ENCODE measurements at places on chromosomes 1 and 21.

- no peak for DNase-seq
These were observed 103.8 kb downstream of the TOMM20 start for GRCh38 chr1:235024711-235025421.

DNA sequence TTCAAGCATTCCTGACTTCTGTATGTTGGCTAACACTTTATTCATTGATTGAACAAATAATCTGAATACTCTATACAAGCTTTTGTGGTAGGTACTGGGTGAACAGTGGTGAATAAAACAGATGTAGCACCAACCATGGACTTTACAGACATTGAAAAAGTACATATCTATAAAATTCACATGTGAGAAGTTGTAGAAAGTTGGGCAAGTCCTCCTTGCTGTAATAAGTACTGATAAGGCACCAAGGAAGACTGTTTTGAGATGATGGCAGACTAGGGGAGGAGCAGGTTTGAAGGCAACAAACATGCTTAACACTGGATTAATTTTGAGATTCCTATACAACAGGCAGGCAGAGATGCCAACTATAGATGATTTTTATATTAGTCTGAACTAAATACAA is 42.4 kb downstream of the RNF2 start:
- no peak for DNase-seq

DNA sequence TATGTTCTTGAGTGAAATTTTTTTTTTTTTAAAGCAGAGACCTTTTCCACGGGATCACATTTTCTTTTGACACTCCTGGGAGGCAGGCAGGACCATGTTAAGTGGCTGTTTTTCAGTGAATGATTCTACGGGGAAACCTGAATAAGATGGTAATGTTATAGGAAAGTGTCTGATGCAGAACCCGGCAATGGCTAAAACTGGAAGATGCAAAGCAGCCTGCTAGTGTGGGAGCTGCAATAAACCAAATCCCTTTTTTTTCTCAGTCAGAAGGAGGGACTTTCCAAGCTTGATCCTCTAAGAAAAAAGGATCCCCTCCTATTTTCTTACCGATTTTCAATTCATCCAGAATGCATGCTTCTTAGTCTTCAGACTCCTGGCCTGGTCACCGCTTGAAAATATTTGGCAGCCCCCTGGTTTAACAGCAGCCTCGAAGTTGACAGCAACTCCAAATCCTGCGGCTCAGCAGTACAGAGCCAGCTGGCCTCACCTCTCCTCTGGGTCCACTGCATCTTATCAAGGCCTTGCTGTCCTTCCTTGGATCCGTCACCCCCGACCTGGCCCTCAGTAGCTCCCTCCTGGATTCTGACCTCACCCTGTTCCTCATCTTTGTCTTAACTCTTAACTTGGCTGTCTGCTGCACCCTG is 5.6 kb downstream of the MX2 start:
- no peak for DNase-seq

GRCh38 chr1:92484472-92485380 is 2.0 kb downstream of the GFI1 start:
- DNase-seq: peak; percentile 19

DNA sequence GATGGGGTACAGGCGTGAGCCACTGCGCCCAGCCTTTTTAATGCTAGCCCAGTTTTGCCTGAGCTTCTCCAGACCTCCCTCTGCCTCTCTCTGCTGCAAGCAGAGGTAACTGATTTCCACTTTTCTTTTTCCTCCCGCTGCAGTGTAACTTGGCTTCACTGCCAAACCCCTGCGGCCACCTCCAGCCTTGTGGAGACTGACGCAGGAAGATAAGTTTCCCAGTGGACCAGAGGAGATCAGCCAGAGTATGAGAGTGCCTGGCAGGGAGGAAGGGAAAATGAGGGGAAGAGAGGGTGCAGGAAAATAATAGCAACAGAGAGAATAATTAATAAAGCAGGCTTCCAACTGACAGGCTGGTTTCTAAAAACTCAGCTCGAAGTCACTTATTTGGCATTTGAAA is 143.7 kb downstream of the PCNX2 start:
- DNase-seq: no peak

GRCh38 chr21:21969211-21969610 is 971.0 kb downstream of the NCAM2 start:
- DNase-seq: no peak

GRCh38 chr1:12369258-12369657 is 139.4 kb downstream of the VPS13D start:
- DNase-seq: no peak

DNA sequence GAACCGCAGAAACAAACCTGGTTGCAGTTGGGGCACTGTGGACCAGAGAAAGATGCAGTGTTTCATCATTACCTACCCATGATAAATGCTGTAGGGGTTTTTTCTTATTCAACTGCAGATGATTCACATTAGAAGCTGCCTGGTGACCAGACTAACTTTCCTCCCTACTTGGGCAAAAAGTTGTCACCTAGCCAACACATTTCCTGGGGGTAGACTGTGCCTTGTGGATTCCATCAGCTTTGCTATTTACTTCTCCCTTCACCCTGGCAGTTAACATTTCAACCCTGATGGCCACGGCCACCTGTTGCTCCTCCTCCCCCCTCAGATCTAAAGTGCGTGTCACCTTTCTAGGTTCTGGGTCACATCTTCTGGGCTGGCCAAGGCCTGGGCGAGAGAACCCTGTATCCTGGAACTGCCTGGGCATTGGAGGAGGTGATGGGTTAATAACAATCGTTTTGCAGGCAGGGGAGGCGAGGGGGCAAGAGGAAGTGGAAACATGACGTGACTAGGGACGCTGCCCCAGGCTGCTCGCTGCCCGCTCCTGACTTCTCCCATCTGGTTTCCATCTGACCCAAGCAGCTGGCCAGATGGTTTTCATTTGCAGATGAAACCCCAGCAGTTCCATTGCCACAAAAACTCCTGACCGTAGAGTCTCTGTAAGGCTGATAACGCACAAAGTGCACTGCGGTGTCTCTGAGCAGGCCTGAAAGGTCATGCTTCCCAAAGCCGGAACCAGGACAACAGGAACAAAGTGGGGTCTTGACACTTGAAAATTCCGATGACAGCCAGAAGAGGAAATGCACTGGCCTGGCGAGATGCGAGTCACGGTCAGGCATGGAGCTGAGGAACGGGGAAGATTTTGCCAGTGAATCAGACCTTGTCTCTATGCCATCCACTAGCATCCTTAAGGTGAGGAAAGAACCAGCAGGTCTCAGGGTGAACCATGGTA is 36.6 kb downstream of the CAPZB start:
- DNase-seq: peak; percentile 53

- no peak for DNase-seq
These were observed 17.7 kb downstream of the ATPAF1 start for GRCh38 chr1:46650491-46650890.

GRCh38 chr21:21530680-21531079 is 532.5 kb downstream of the NCAM2 start:
- DNase-seq: no peak

GRCh38 chr1:60861961-60862567 is 220.3 kb upstream of the NFIA start:
- no peak for DNase-seq

- peak; percentile 43 for DNase-seq
These were observed 138.1 kb downstream of the TPR start for GRCh38 chr1:186236921-186237320.

GRCh38 chr1:75614399-75614756 is 3.5 kb upstream of the SLC44A5 start:
- DNase-seq: peak; percentile 5

DNA sequence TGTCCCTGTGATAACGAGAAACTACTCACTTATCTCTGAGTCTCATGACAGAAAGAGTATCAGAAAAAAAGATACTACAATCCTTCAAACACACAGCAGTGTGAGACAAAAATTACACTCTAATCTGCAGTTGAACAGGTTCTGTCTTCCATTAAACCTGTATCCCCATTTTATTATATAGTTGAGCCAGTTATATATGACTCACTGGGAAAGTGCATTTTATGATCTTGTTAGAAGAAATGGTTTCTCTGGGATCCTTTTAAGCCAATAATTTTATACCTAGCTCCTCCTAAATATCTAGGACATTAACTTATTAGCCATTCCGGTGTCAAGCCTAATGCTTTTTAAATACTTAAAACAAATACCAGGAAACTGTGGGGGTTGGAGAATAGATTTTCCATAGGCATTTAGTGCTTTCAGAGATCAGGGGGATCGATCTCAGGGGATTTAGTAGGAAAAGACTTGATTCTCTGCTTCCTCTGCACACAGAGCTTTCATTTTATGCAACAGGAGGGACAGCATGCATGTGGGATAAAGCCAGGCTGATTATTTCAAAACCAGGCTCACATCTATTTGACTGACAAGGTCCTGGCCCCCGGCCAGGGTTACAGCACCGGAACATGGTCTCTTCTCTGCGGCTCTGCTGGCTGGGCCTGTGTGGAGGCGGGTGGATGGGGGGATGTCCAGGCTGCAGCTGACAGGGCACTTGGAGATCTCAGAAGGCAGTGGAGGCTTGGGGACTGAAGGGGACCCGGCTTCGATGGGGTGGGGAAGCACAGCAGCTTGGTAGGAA is 310.6 kb downstream of the DISC1 start:
- DNase-seq: peak; percentile 52

DNA sequence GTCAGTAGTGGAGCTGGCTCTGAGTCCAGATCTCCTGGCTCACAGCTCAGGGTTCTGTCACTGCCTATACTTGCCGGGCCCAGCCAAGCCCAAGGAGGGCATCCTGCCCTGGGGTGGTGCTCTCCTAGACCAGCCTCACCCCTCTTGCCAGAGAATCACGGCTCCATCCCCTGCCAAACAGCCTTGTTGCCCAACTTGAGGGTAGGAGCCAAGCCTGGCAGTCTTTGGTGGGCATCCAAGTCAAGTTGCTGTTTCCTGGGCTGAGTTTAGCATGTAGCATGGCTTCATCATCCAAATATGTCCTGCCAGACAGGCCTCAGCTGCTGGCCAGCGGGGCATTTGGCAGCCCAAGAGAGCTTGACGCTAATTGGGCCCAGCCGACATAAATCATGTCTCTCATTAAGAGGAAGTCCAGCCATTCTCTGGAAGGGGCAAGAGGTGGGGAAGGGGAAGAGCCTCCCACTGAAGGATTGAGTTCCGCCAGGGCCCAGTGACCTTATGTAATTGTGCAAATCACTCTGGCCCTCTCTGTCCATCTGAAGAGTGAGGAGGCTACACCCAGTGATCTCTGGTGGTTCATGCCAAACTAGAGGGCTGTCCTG is 22.6 kb upstream of the TRABD2B start:
- no peak for DNase-seq

DNA sequence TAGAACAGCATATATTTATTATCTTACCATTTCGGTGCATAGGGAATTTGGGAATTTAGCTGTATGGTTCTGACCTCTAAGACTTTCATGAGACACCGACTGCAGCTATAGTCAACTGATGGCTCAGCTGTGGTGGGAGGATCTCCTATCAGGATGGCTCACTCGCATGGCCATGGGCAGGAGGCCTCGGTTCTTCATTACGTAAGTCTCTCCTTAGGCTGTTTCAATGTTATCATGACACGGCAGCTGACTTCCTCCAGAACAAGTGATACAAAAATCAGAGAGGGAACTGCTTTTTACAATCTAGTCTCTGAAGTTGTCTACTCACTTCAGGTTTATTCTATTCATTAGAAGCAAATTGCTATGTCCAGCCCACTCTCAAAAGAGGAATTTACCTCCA is 13.3 kb upstream of the CAPN8 start:
- DNase-seq: no peak

GRCh38 chr1:9842781-9843575 is 19.2 kb upstream of the CLSTN1 start:
- DNase-seq: peak; percentile 4

DNA sequence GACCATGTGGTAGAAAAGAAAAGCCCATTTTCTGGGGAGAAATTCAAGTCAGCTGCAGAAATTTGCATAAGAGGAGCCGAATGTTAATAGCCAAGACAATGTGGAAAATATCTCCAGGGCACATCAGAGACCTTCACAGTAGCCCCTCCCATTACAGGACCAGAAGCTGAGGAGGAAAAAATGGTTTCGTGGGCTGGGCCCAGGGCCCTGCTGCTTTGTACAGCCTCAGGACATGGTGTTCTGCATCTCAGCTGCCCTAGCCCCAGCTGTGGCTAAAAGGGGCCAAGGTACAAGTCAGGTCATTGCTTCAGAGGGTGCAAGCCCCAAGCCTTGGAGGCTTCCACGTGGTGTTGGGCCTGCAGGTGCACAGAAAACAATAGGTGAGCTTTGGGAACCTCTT is 108.3 kb downstream of the DMRTB1 start:
- no peak for DNase-seq

DNA sequence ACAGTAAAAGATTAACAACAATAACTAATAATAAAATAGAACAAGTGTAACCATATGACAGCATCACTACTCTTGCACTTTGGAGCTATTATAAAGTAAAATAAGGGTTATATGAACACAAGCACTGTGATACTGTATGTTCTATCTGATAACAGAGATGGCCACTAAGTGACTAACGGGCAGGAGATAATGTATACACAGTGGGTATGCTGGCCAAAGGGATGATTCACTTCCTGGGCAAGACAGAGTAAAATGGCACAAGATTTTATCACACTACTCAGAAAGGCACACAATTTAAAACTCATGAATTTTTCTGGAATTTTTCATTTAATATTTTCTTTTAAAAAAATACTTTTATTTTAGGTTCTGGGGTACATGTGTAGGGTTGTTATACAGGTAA is 12.3 kb downstream of the SLC9C2 start:
- DNase-seq: no peak

DNA sequence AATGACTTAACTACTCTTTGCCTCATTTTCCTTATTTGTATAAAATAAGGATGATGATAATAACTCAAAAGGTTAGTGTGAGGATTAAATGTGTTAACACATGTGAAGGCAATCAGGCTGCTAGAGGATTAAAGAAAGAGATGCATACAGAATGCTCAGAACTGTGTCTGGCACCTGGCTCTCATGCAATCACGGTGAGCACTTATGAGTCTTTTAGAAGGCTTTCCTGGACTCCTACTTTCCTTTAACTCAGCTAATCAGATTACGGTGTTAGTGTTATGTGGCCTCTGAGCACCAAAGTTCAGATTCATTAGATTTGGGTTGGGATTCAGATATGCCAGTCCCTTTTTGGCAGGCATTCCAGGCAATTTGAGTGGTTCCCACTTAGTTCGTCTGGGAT is 311.6 kb upstream of the USP24 start:
- DNase-seq: no peak

DNA sequence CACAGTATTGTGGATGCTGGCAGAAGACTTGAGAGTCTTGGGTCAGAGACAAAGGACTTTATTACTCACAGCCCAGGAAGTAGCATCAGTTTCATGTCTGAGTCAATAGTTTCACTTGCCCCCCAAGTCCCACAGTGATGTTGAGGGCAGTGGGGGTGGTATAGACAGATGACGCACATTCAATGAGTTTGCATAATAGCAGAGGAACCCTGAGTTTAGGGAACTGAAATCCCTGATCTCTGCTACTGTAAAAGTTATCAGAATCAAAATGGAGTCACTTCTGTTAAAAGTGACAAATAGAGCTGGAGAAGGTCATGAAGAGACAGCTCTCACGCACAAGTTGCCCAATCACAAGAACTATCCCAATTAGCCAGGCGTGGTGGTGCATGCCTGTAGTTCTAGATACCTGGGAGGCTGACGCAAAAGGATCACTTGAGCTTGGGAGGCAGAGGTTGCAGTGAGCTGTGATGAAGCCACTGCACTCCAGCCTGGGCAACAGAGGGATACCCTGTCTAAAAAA is 11.5 kb upstream of the HCRTR1 start:
- DNase-seq: no peak

- DNase-seq: no peak
These were observed 64.0 kb downstream of the KCNAB2 start for GRCh38 chr1:6109688-6110087.

- no peak for DNase-seq
These were observed 206.4 kb upstream of the PTGFR start for GRCh38 chr1:78284354-78284753.

- peak; percentile 92 for DNase-seq
These were observed at the start of gene GOLT1A for GRCh38 chr1:204213668-204214662. Gene GOLT1A (minus strand): TSS chr1:204213988. CDS start chr1:204213906, 82 bp downstream.

GRCh38 chr1:36570478-36571060 is 87.9 kb upstream of the CSF3R start:
- no peak for DNase-seq

All from hepatocyte (in vitro differentiated cells).